ENCODE measurements at places on chromosomes 3 and 15.

- DNase-seq: no peak
These were observed 125.5 kb upstream of the ABHD17C start for GRCh38 chr15:80569656-80570055.

DNA sequence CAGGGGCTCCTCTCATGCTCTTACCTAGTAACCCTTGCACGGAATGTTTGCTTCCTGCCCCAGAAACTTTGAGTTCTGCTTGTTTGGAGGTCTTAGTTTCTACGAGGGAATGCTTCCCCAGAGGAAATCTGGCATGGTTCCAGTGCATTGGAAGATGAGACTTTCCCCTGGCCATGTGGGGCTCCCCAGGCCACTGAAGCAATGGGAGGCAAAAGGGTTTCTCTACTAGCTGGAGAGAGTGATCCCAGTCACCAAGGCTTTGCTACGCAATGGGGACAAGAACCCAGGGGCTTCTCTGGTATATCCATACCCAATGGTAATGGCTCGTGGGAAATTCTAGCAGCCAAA lies 44.2 kb upstream of the RPL32 start:
- no peak for DNase-seq

GRCh38 chr3:110731148-110731547 lies 340.5 kb upstream of the NECTIN3 start:
- DNase-seq: no peak

GRCh38 chr3:9255976-9256375 lies 6.5 kb upstream of the SRGAP3 start:
- DNase-seq: no peak
